ENCODE measurements at places on chromosomes 12 and 14. TPM values are rescaled to one million over a fixed set of nuclear protein-coding genes. Genes with fewer than 3 reads are reported as not detected.

DNA sequence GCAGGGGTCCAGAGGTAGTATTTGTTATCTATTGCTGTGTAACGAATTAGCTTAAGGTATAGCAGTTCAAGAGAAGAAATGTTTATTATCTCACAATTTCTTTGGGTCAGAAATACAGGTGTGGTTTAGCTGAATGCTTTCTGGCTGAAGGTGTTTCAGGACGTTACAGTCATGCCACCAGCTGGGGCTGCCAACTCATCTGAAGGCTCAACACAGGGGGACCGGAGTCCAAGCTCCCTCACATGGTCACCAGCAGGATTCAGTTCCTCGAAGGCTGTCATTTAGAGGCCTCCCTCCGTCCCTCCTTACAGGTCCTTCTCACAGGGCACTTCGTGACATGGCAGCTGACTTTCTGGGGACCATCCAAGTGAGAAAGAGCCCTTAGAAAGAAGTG is 37.5 kb upstream of the SINHCAF start:
- H3K27me3 ChIP-seq, result peaks cover 8% of the 10 kb centered on the region
- no peak overlapping the region for H3K27ac ChIP-seq
- H3K36me3 ChIP-seq, result no peaks in the 10 kb centered on the region
- no peak overlapping the region for H3K4me3 ChIP-seq

DNA sequence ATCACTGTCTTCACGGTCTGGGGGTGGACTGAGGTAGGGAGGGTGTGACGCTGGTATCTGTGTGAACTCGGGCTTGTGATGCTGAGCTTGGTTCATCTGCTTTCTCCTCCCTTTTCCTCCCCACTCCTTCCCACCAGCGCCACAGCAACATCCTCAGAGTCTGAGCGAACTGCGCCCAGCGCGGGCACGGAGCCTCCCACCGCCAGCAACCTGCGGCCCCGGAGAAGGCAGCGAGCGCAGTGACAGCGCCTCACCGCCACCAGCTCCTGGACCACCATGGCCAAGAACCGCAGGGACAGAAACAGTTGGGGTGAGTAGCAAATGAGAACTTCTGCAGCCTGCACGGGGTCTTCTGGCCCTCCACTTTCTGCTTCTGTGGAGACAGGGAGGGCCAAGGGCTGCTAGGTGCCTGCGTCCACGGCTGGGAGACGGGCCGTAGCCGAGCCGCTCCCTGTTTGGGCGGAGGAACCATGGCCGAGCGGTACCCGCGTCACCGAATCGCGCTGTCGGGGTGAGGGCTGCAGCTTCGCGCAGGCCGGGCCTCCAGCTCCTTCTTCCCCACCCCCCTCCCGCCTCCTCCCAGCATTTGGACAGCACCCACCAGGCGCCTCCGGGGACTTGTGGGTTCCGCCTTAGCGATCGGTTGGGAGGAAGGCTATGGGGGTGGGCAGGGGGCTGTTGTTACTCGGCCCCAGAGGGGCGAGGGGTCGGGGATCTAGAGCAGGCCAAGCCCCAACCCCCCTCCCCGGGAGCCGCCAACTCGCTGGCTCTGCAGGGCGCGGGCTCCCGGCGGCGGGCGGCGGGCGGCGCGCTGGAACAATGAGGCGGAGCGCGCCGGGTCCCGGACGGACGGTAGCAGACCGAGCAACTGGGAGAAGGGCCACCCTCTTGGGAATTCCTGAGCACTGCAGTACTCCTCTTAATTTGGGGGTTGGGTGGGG is at the start of gene ATL1:
Gene ATL1, plus strand, starts transcription at position 156 of the 941 bp plus-strand sequence. Its CDS starts 121 bp downstream, at position 277.
- H3K4me1 ChIP-seq, result peaks cover 14% of the 10 kb centered on the region
- peak; percentile 28 for DNase-seq
- H3K4me3 ChIP-seq, result peak within 1 kb of the TSS; percentile 83
- H3K27ac ChIP-seq, result no peak within 1 kb of the TSS

DNA sequence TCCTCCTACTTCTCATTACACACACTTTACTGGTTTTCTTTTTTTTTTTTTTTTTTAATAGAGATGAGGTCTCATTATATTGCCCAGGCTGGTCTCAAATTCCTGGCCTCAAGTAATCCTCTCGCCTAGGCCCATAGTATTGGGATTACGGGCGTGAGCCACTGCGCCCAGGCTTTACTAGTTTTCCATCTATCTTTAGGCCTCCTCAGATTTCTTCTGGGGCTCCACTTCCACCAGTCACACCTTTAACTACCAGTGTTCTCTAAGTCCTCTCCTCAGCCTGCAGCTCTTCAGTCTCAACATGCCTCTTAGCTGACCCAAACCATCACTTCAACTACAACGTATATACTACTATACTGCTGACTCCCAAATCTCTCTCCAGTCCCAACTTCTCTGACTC is 10.4 kb downstream of the R3HDM2 start:
- no peak overlapping the region for H3K4me3 ChIP-seq
- H3K4me1 ChIP-seq, result peaks cover 36% of the 10 kb centered on the region
- no peak for DNase-seq
- no peaks in the 10 kb centered on the region for H3K27me3 ChIP-seq

- H3K4me3 ChIP-seq, result no peak overlapping the region
- DNase-seq, result no peak
- no peaks in the 10 kb centered on the region for H3K27me3 ChIP-seq
- no peak overlapping the region for H3K27ac ChIP-seq
Observed at GRCh38 chr14:95981965-95982364, 57.2 kb upstream of the C14orf132 start.

GRCh38 chr12:113374823-113375428 is 16.5 kb downstream of the PLBD2 start:
- H3K4me3 ChIP-seq, result no peak overlapping the region
- H3K27ac ChIP-seq, result no peak overlapping the region
- DNase-seq, result no peak
- H3K36me3 ChIP-seq, result peaks cover 10% of the 10 kb centered on the region

DNA sequence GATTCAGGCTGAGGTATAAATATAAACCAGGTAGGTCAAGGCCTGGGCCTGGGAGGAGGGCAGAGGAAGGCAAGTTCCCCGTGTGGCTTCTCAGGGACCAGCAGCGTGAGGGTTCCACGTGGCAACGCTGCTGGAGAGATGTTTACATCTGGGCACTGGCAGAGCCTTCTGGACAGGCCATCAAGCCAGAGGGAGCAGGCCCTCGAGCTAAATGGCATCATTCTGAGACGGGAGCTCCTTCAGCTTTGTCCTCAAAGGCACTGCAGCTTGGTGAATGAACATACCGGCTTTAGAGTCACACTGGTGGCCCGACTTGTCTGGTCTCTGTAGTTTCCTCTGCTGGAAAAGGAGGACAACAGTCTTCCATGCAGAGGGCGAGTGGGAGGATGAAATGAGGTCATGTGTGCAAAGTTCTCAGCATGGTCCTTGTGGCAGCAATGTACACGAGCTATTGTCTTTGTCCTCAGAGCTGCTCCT is 231.3 kb downstream of the ZFP36L1 start:
- H3K4me1 ChIP-seq, result peaks cover 30% of the 10 kb centered on the region
- no peaks in the 10 kb centered on the region for H3K36me3 ChIP-seq
- no peak overlapping the region for H3K27ac ChIP-seq
- H3K27me3 ChIP-seq, result no peaks in the 10 kb centered on the region
- DNase-seq, result no peak
- no peak overlapping the region for H3K4me3 ChIP-seq

DNA sequence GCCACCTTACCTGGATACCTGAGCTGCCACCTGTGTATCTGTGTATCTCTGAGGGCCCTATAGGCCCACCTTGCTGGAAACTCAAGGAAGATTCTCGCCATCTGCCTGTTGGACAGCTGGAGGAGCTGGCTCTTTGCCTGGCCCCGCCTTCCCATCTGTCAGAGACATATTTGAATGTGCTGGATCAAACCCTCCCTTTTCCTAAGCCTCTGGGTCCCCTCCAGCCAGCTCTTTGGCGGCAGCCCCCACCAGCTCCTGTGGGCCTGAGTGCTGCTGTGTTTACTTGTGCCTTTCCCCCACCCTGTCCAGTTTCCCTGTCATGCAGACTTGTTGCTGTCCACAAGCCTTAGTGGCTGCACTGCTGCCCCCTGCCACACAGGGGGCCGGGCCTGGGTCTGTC is 55.9 kb upstream of the SRSF5 start:
- H3K27me3 ChIP-seq, result peaks cover 5% of the 10 kb centered on the region
- no peak overlapping the region for H3K4me3 ChIP-seq
- no peaks in the 10 kb centered on the region for H3K36me3 ChIP-seq
- DNase-seq, result no peak

GRCh38 chr12:62963486-62964041 is 28.6 kb upstream of the PPM1H start:
- no peak for DNase-seq
- H3K27ac ChIP-seq, result no peak overlapping the region
- no peaks in the 10 kb centered on the region for H3K4me1 ChIP-seq
- H3K36me3 ChIP-seq, result no peaks in the 10 kb centered on the region
- no peak overlapping the region for H3K4me3 ChIP-seq

- peaks cover 2% of the 10 kb centered on the region for H3K27me3 ChIP-seq
- peaks cover 77% of the 10 kb centered on the region for H3K4me1 ChIP-seq
- no peak for DNase-seq
- peak overlapping the region; percentile 59 for H3K4me3 ChIP-seq
- peaks cover 18% of the 10 kb centered on the region for H3K36me3 ChIP-seq
Observed at GRCh38 chr14:22849212-22849819, 12.9 kb downstream of the MMP14 start.

DNA sequence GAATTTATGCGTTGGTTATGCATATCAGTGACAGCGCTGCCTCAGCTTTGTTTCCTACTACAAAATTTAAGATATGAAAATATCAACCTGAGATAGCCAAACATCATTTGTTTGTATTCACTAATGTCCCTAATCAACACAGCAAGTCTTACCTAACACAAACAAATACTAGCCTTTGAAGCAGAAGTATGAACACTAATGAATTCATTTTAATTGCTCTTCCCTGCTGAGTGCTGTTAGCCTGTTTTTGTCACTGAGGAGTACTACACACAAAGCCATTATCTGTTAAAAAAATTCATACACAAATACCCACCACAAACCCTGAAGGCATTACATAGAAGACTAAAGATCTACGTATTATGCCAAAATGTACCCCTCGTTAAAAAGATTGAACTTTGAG is 150.8 kb downstream of the HELB start:
- no peak overlapping the region for H3K27ac ChIP-seq
- peaks cover 4% of the 10 kb centered on the region for H3K27me3 ChIP-seq
- H3K4me1 ChIP-seq, result no peaks in the 10 kb centered on the region
- DNase-seq, result no peak
- H3K36me3 ChIP-seq, result no peaks in the 10 kb centered on the region

DNA sequence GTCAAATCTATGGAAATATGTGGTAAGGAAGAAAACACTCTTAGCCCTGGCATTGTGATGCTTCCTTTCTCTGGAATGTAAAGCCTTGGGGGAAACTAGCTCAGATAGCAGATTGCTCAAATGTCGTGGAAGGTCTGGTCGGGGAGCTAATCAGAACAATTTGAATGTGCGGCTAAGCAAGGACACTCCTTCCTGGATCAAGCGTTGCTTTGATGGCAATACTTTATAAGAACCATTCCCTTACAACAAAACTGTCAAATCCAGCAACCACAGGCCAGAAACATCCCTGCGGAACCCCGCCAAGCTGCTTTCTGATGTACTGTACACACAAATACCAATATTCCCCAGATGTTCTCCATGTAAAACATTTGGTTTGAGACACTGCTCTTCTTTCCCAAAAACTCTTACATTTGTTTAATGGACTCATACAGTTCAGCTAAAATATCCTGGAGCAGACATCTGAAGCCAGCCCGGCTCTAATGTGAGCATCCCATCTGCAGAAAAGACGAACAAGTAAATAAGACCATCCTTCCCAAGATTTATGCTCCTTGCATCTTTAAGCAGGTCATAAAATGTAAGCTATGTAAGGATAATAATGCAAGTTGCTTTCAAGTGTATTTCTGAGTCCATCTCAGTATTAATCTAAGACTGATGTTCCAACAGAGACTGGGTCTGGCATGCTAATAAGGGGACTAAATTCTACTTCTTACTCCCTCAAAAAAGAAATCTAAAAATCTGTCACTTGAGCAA is 20.2 kb downstream of the NUAK1 start:
- peak overlapping the region; percentile 13 for H3K4me3 ChIP-seq
- H3K36me3 ChIP-seq, result peaks cover 4% of the 10 kb centered on the region

DNA sequence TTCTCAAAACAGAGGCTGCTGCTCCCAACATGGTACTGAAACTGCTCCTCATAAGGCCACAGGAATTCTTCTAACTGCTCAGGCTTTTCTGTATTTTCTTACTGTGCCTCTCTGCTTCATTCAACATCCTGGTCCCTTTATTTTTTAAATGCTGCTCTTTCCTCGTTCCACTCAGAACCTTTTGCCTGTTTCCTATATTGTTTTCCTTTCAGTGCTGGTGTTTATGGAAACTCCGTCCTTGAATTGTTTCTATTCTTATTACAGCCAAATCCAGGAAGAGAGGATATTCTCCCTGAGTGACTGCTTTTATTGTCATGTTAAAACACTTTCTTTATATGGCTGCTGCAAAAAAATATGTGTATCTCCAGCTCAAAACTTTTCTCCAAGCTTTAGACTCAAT is 173.0 kb upstream of the E2F7 start:
- peaks cover 5% of the 10 kb centered on the region for H3K27me3 ChIP-seq
- no peaks in the 10 kb centered on the region for H3K36me3 ChIP-seq
- H3K4me1 ChIP-seq, result no peaks in the 10 kb centered on the region
- no peak overlapping the region for H3K27ac ChIP-seq
- DNase-seq, result no peak

GRCh38 chr12:108815875-108816594 is 41.3 kb downstream of the SSH1 start:
- H3K36me3 ChIP-seq, result peaks cover 64% of the 10 kb centered on the region
- DNase-seq, result no peak
- peak overlapping the region; percentile 39 for H3K27ac ChIP-seq
- H3K4me3 ChIP-seq, result no peak overlapping the region
- peaks cover 10% of the 10 kb centered on the region for H3K27me3 ChIP-seq
- H3K4me1 ChIP-seq, result peaks cover 28% of the 10 kb centered on the region

PTGER2 gene
- 0.41 TPM for total RNA-seq

STAC3 gene
- total RNA-seq, result 0.21 TPM

TAS2R43 gene
- not detected for total RNA-seq

LHX5 gene
- total RNA-seq, result not detected

PLEKHG7 gene
- not detected for total RNA-seq

HOXC10 gene
- total RNA-seq, result not detected

SYNDIG1L gene
- not detected for total RNA-seq

KRT77 gene
- total RNA-seq, result not detected

ERG28 gene
- 16.5 TPM for total RNA-seq

NGB gene
- total RNA-seq, result not detected

IFNG-AS1 gene
- not detected for total RNA-seq

CMA1 gene
- total RNA-seq, result not detected

EMP1 gene
- total RNA-seq, result 249 TPM

BLTP3B gene
- 33.7 TPM for total RNA-seq

SLC6A13 gene
- total RNA-seq, result not detected

SPTB gene
- 0.64 TPM for total RNA-seq
